ENCODE measurements at places on chromosomes 2 and 18.

- DNase-seq: no peak
Measured at GRCh38 chr2:241182126-241182525, 6.4 kb upstream of the ANO7 start.

- DNase-seq: no peak
Measured at GRCh38 chr2:84966731-84967130, 4.2 kb upstream of the KCMF1 start.

- DNase-seq: no peak
Measured at GRCh38 chr2:179938026-179938425, 69.1 kb downstream of the CWC22 start.

DNA sequence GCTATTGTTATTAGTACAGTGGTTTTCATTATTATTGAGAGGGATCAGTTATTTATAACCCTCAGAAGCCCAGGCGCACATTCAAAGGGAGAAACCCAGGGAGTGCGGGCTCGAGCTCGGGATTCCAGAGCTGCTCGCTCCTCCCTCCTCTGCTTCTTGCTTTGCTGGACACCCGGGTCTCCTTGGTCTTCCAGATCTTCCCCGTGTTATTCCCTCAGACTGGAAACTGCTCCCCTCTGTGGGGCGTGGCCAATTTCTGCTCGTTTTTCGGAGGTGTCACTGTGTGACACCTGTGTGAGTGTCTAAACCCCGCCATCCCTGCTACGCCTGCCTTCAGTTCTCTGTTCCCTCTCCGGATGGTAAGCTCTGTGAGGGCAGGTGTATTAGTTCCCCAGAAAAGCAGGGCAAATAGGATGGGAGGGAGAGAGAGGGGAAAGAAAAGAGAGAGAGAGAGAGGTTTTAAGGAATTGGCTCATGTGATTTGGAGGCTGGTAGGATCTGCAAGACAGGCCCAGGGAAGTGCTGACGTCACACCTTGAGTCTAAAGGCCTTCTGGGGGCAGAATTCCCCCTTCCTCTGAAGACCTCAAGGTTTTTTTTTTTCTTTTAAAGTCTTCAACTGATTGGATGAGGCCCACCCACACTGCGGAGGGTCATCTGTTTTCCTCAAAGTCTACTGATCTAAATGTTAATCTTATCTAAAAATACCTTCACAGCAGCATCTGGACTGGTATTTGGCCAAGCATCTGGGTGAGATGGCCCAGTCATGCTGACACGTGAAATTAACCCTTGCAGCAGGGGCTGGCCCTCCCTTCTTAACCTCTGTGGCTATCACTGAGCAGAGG is 457.3 kb upstream of the ID2 start:
- no peak for DNase-seq

DNA sequence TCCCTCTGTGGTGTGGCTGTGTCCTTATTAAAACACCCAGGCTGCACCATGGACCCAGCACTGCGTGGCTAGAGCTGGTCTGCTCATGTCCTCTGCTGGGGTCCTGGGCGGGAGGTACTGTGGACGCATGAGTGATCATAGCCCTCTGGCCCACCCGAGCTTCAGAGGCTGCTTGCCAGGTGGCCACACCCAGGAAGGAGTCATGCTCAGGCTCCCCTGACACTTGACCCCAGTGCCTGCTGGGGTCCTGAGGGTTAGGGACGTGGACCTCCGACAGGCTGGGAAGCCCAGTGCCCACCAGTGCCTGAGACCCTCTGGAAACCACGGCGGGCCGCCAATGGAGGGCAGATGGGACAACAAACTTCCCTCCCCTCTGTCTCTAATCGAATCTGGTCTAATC is 66.3 kb upstream of the HS6ST1 start:
- no peak for DNase-seq

DNA sequence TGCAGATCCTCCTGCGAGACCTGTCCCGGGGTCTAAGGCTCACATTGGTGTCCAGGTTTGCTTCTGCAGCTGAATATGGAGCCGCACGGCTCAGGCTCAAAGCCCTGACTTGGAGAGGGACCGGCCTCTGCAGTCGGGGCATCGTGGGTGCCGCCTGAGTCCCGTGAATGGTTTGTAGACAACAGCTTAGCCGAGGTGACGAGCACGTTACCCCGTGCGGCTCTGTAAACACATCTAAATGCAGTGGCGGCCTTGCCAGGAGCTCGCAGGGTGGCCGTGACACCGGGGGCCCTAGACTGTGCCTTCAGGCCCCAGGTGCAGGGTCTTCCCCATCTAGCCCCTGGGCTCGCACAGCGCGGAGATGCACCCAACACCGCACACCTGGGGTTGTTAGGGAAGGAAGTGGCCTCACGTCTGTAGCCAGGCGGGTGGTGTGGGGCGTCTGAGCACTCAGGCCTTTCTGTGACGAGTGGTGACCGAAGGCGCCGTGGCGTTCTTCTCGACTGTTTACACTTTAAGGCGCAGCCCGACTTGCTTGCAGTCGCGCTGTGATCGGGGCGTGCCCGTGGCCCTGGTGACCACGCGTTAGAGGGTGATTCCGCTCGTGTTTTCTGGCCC is 91.6 kb downstream of the NFATC1 start:
- DNase-seq: no peak

GRCh38 chr2:54962935-54963440 is 87.3 kb downstream of the RTN4 start:
- no peak for DNase-seq

Data from astrocyte of the cerebellum (primary cell).